Peyer's patch (tissue), 4 donors: ENCODE measurements at places on chromosomes 5 and 9. TPM values are rescaled to one million over a fixed set of nuclear protein-coding genes. Genes with fewer than 3 reads are reported as not detected.

GRCh38 chr5:72394688-72395087 lies 74.5 kb downstream of the PTCD2 start:
- H3K36me3 ChIP-seq, result no peaks in the 10 kb centered on the region
- H3K4me3 ChIP-seq, result no peak overlapping the region
- no peaks in the 10 kb centered on the region for H3K4me1 ChIP-seq
- no peaks in the 10 kb centered on the region for H3K27me3 ChIP-seq
- H3K27ac ChIP-seq, result no peak overlapping the region
- no peak for DNase-seq

DNA sequence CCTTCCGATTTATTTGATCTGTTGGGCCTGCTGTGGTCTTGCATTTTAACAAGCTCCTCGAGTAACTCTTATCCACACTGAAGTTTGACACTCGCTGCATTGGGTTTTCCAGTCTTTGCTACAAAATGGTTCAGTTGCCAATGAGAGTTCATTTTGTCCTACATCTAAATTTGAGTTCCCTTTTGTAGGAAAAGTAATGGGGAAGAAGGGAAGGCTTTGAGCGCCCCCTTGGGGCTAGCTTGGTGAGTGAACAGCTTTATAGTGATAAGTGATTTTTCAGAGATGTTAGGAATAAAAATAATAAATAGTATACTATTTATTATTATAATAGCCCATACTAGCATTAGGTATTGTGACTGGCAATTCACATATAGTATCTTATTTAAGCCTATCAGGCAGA lies 89.9 kb upstream of the GNAQ start:
- H3K4me1 ChIP-seq, result no peaks in the 10 kb centered on the region
- H3K4me3 ChIP-seq, result no peak overlapping the region
- H3K27me3 ChIP-seq, result no peaks in the 10 kb centered on the region

Gene FAF2
- 27.6 TPM for total RNA-seq

GRCh38 chr9:118121361-118121760 lies 417.2 kb downstream of the TLR4 start:
- no peaks in the 10 kb centered on the region for H3K36me3 ChIP-seq
- DNase-seq, result no peak
- H3K27me3 ChIP-seq, result no peaks in the 10 kb centered on the region
- no peaks in the 10 kb centered on the region for H3K4me1 ChIP-seq

Gene ASPN
- 4.1 TPM for total RNA-seq

DNA sequence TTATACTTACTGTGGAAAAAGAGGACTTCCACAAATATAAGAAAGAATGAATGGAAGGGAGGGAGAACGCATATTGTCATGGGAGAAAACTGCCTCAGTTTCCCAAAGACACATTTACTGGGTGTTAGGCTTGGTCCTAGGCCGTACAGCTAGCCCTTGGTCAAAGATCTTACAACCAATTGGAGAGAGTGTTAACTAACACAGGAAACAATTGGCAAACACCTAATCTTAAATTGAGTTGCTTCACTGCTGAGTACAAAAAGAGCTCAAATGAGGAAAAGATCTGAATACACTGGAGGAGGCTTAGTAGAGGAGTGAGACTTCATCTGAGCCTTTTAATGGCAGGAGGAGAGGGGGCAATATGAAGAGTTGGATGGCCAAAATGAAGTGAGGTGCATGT lies 161.7 kb downstream of the GLIS3 start:
- no peak for DNase-seq
- no peaks in the 10 kb centered on the region for H3K27me3 ChIP-seq
- H3K27ac ChIP-seq, result no peak overlapping the region
- H3K4me3 ChIP-seq, result no peak overlapping the region
- H3K4me1 ChIP-seq, result no peaks in the 10 kb centered on the region
- H3K36me3 ChIP-seq, result no peaks in the 10 kb centered on the region

- H3K27ac ChIP-seq, result no peak overlapping the region
- H3K4me3 ChIP-seq, result no peak overlapping the region
- H3K4me1 ChIP-seq, result no peaks in the 10 kb centered on the region
These were observed 215.8 kb downstream of the CEMIP2 start for GRCh38 chr9:71552480-71552879.

DNA sequence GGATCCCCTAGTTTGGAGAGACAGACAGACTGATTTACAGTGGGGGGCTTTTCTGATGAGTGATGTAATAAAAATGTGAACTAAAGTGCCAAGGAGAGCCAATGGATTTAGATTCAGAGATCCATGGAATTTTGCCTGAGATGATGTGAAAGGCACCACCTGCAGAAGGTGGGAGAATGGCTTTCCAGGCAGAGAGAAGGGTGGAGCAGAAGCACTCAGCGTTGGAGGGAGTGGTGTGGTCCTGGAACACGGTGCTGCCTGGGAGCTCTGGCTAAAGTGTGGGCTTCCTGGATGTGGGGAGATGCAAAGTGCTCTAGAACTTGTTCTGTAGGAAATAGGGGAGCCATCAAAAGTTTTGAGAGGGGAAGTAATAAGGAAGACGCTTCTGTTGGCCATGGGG lies 57.0 kb downstream of the IQGAP2 start:
- no peaks in the 10 kb centered on the region for H3K36me3 ChIP-seq
- no peaks in the 10 kb centered on the region for H3K27me3 ChIP-seq
- H3K4me1 ChIP-seq, result no peaks in the 10 kb centered on the region
- H3K27ac ChIP-seq, result no peak overlapping the region
- DNase-seq, result no peak

Gene AGGF1
- total RNA-seq, result 52.4 TPM

Gene TMEM215
- total RNA-seq, result not detected

GRCh38 chr5:29218138-29218537 lies 1975.3 kb upstream of the CDH6 start:
- H3K27ac ChIP-seq, result no peak overlapping the region
- no peaks in the 10 kb centered on the region for H3K36me3 ChIP-seq
- H3K27me3 ChIP-seq, result no peaks in the 10 kb centered on the region
- no peak for DNase-seq

Gene CARTPT
- not detected for total RNA-seq
